ENCODE measurements at places on chromosomes 13 and 19.

DNA sequence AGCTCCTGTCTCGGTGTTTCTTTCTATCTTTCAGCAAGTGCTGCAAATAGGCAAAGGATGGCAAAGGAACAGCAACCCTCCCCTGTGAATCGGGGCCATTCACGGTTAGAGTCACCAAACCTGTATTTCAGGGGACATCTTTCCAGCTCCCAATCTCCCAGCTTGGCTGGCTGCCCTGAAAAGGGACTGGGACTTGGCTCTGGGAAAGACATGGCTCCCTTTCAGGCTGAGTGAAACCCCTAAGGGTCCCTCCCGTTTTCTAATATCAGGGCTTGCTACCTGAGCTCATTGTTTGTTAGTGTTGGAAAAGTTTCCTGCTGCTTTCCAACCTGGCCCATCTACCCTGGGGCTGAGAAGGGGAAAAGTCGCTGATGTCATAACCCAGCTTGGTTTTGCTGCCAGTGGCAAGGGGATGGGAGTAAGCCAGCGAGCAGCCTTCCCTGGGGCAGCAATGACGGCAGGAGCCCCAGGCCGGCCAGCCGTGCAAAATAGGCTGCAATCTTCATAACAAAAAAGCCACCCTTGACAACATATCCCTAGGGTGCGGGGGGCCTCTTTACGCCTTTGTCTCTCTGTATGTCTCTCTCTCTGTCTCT lies 29.9 kb downstream of the SERP2 start:
- DNase-seq = peak; percentile 71

- DNase-seq = no peak
Observed at GRCh38 chr13:112903606-112904195, 65.3 kb upstream of the MCF2L start.

DNA sequence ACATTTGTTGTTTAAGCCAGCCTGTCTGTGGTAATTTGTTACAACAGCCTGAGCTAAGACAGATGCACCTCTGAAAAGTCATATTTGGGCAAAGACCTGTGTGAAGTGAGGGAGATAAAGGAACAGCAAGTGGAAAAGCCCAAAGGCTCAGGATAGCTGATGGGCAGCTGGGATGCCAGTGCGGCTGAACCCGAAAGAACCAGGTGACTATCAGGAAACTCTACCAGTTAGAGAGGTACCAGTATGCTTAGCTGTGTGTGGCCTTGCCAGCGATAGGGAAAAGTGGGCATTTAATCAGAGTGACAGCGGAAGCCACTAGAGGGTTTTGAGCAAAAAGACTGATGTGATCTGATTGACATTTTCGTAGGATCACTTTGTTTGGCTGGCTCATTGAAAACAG lies 764.8 kb upstream of the GPC6 start:
- no peak for DNase-seq

GRCh38 chr19:9672893-9673292 lies 2.0 kb downstream of the ZNF562 start:
- DNase-seq = no peak

- DNase-seq = no peak
Observed at GRCh38 chr13:20717581-20718542, 14.4 kb downstream of the IL17D start.

- DNase-seq = no peak
Observed at GRCh38 chr13:99250982-99251825, 7.0 kb downstream of the GPR18 start.

DNA sequence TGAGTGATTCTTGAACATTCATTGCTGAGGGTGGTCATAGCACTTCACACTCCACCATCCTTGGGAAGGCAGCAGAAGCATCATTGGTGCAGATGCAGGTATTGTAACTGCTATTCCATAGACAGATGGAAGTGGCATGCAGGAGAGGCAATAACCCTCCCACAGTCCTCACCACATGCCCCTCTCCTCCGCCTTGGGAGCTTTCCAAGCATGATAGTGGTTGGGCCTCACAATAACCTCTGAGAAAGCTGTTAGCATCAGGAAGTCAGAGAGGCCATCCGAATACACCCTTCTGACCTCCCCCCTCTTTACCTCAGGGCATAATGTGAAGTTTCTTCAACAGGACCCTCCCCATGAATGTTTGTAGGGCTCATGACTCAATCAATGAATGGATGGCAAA lies 177.9 kb downstream of the KATNAL1 start:
- no peak for DNase-seq

- DNase-seq = peak; percentile 89
Observed at GRCh38 chr19:55352040-55352439, 2.5 kb downstream of the COX6B2 start.

- peak; percentile 46 for DNase-seq
Observed at GRCh38 chr19:29771708-29772414, 39.9 kb upstream of the CCNE1 start.

- peak; percentile 67 for DNase-seq
Observed at GRCh38 chr19:46069806-46070341, 29.1 kb upstream of the IGFL4 start.

DNA sequence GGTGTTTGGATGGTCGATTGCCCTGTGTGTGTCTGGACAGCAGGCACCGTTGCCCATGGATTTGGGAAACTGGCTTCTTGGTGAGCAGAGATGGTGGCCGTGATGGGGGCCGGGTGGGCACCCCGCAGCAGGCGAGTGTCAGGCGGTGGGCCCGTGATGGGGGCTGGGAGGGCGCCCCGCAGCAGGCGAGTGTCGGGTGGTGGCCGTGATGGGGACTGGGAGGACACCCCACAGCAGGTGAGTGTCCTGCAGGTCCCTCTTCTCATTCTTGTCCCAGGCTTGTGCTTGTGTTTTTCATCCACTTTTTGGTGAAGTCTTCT lies 86.5 kb downstream of the KDM4B start:
- no peak for DNase-seq

DNA sequence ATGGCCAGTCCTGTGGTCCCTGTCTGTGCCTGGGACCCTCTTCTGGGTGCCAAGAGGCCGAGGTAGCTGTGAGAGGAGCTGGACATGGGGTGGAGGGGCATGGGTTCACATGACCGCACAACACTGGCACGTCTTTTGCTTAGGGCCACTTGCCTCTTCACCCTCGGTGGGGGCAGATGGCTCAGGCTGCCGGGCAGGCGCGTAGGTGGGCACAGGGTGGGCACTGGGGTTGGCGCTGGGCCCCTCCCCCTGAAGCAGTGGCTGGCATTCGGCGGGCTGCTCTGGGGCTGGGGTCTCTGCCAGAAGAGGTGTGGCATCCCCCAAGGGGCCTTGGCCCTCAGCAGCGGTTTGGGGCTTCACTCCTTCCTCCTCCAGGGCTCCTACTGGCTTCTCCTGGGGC lies 8.4 kb downstream of the PALM3 start:
- DNase-seq = no peak

DNA sequence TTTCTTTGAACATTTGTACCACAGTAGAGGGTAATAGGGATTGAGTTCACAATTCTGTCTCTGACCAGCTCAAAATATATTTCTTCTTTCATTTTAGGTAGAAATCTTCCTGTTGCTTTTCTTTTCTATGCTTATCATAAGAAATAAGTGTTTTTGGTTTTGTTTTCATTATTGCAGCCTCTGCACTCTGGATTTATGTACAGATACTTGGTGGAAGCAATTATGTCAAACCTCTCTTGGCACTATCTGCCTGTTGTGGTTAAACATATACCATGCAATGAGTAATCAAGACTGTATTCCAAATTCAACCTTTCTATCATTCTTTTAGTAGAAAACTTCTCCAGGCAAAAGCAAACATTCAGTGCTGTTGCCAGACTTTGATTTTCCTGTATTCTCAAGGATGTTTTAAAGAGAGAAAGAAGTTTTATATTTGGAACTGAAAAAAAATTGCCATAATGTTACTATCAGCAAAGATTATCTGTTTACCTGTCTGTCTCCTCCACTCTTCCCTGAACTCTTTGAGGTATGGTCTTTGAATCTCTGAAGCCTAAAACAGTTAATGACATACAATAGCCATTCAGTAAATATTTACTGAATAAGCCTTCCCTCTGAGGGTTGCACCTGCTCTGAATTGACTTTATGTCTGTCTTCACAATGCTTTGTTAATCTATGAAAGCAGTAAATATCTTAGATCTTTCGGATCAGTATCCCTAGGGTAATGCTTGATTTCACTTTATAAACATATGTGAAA lies 612.5 kb upstream of the PRR20A start:
- no peak for DNase-seq

DNA sequence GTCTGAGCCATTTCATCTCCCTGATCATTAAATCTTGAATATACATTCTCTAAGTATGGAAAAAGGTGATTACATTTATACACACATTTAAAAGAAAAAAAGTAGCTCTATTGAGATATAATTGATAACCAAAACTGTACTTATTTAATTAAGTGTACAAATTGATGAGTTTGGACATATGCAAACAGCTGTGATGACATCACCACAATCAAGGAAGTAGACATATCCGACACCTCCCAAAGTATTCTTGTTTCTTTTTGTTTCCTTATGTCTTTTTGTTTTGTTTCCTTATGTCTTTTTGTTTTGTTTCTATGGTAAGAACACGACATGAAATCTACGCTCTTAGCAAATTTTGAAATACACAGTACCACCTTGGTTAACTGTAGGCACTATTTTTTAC lies 1393.9 kb upstream of the MIR17HG start:
- DNase-seq = no peak

GRCh38 chr19:1521636-1522035 lies 2.2 kb upstream of the PLK5 start:
- DNase-seq = no peak

DNA sequence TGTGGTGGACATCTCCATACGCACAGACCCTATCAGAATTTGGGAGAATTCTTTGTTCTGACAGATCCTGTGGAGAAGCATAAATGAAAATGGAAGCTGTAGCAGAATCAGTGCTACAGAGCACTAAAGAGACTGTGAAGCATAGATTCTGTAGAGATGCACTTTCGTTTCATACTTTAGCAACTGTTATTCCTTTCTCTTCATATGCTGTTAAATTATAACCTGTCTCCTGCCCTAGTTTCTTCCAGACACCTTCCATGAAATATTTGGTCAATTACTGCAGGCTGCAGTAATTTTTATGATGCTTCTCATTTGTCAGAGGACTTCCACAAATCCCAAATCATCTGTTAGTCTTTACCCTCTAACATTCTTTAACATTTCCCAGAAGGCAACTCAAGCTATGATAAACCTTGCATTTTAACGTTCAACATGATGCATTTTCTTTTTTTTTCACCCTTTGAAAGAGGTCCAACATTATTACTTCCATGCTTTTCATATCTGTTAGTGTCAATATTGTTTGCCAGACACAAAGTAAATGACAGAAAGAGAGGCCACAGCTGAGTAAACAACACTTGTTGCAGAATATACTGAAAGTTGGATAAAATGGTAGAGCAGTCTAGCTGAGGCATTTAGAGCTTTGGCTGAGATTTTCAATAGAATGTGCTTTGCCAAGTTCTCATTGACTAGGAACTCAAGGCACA lies 412.7 kb downstream of the LMO7 start:
- no peak for DNase-seq

- no peak for DNase-seq
Observed at GRCh38 chr13:54078271-54078870, 1049.8 kb downstream of the OLFM4 start.

DNA sequence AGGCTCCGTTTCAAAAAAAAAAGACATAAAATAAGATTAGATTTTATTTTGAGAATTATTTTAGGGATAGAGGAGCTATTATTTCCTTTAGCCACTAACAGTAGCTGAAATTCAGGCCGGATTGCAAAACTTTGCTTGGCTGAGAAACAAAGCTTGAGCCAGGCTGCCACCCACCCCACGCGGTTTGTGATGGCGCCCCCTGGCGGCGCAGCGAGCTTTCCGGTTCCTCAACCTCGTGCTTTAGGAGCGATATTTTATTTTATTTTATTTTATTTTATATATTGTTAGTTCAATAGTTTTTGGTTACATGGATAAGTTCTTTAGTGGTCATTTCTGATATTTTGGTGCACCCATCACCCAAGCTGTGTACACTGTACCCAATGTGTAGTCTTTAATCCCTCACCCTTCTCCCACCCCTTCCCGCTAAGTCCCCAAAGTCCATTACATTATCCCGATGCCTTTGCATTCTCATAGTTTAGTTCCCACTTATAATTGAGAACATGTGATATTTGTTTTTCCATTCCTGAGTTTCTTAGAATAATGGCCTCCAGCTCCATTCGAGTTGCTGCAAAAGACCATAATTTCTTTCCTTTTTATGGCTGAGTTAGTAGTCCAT lies 19.8 kb upstream of the CEACAM4 start:
- DNase-seq = peak; percentile 30

- no peak for DNase-seq
Observed at GRCh38 chr13:44374348-44374712, 706 bp downstream of the SERP2 start.

DNA sequence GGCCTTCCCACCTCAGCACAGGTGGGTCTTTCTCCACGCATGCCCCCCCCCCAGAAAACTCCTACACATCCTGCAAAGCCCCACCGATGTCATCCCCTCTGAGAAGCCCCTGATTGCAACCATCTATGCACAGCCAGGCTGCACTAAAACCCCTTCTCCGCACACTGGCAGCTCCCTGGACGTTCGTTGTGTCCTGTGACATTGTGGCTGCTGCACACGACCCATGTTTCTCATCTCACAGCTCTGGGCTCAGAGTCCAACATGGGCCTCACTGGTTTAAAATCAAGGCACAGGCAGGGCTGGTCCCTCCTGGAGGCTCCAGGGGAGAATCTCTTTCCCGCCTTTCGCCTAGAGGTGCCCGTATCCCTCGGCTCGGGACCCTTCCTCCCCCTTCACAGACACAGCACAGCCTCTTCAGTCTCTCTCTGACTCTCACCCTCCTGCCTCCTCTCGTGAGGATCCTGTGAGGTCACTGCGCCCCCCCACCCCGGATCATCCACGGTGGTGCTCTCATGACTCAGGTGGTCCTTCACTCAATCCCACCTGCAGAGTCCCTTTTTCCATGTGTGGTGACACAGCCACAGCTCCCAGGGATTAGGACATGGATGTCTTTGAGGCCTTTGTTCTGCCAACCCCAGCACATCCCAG lies 71.2 kb downstream of the GADD45B start:
- no peak for DNase-seq

GRCh38 chr19:52635786-52636570 lies 2.2 kb downstream of the ZNF83 start:
- DNase-seq = no peak

GRCh38 chr19:13964776-13965175 lies 12.5 kb downstream of the DCAF15 start:
- DNase-seq = peak; percentile 63

GRCh38 chr13:31184981-31185645 lies 14.7 kb upstream of the B3GLCT start:
- DNase-seq = no peak

GRCh38 chr13:31998131-31998530 lies 33.4 kb upstream of the FRY start:
- DNase-seq = no peak

- no peak for DNase-seq
Observed at GRCh38 chr19:57123882-57124281, 4.1 kb downstream of the USP29 start.

DNA sequence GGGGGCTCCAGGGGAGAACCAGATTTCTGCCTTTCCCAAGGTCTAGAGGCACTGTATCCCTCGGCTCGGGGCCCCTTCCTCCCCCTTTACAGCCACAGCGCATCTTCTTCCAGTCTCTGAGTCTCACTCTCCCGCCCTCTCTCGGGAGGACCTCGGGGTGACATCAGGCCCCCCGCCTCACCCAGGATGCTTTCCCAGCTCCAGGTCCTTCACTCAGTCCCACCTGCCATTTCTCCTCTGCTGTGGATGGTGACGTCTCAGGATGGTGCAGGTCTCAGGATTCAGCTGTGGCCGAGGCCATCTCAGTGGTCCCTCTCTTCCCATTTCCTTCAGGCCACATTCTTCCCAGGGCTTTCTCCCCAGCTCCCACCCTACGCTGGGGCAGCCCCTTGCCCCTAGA lies 13.6 kb upstream of the KDM4B start:
- no peak for DNase-seq
